ENCODE measurements at places on chromosomes 5 and 9. TPM values are rescaled to one million over a fixed set of nuclear protein-coding genes. Genes with fewer than 3 reads are reported as not detected.
A peak's percentile ranks its signal among the peaks of the same experiment; 100 is the strongest.

DNA sequence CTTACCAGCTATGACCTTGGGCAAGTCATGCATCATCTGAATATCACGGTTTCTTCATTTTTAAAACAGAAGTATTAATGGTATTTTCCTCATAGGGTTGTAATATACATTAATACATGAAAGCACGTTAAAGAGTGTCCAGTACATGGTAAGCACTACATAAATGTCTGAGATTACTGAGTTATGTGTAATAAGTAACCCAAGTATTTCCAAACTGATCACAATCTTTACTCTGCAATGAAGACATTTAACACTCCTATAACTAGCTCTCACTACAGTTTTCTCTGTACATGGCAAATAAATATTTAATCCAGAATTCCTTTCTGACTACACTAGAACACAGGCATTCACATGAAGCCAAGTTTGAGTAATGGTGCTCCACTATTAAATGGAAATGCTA is 4.0 kb downstream of the GLDC start:
- no peak for DNase-seq
- peaks cover 11% of the 10 kb centered on the region for H3K4me1 ChIP-seq
- no peak overlapping the region for H3K4me3 ChIP-seq
- H3K27ac ChIP-seq, result no peak overlapping the region
- H3K36me3 ChIP-seq, result no peaks in the 10 kb centered on the region
- peaks cover 15% of the 10 kb centered on the region for H3K27me3 ChIP-seq

DNA sequence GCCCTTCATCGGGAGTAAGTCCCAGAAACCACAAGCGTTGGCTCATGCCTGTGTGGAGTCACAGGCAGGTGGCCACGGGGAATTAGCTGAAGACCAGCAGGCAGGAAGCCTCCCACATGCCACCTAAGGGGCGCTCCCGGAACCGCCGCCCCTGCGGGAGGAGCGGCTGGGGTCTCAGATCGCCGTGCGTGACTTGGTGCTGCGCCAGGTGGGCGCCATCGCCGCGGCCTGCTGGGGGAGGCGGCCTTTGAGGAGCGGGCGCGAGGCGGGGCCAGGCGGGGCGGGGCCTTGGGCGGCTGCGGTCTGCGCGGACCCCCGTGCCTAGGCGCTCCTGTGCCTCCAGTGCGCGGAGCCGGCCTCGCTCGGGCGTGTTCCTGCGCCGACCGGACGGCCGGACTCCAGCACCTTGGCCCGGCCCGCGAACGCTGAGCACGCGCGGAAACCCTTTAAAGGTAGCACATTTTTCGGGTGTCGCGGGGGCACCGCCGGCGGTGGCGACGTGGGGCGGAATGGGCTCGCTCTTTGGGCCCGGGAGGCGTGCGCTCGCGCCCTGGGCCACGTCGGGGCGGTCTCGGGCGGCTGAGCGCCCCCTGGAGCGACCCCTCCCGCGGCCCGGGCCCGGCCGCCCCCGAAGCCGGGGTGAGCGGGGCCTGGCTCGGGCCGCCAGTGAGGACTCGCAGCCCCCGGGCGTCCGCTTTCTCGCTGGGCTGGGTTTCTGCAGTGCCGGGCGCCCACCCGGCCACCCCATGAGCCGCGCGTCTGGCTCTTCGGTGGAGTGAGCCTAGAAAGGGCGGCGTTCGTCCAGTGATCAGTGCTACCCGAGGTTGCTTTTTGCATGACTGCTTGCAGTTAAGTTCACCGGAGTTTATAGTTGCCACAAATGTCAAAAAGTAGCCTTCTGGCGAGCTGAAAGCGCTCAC is 24.5 kb downstream of the LECT2 start:
- H3K36me3 ChIP-seq, result no peaks in the 10 kb centered on the region
- peaks cover 43% of the 10 kb centered on the region for H3K27me3 ChIP-seq

- no peak overlapping the region for H3K27ac ChIP-seq
- no peaks in the 10 kb centered on the region for H3K27me3 ChIP-seq
Measured at GRCh38 chr9:72038890-72039410, 21.5 kb downstream of the C9orf57 start.

- H3K4me3 ChIP-seq, result no peak overlapping the region
- H3K27me3 ChIP-seq, result no peaks in the 10 kb centered on the region
- H3K36me3 ChIP-seq, result no peaks in the 10 kb centered on the region
- no peak overlapping the region for H3K27ac ChIP-seq
- H3K4me1 ChIP-seq, result peaks cover 6% of the 10 kb centered on the region
Measured at GRCh38 chr5:74326571-74327338, 313.8 kb downstream of the ENC1 start.

- peaks cover 6% of the 10 kb centered on the region for H3K4me1 ChIP-seq
- DNase-seq, result peak; percentile 10
- H3K27me3 ChIP-seq, result no peaks in the 10 kb centered on the region
- H3K4me3 ChIP-seq, result no peak overlapping the region
- H3K36me3 ChIP-seq, result no peaks in the 10 kb centered on the region
Measured at GRCh38 chr9:110842169-110842568, 173.6 kb downstream of the MUSK start.

- H3K4me3 ChIP-seq, result no peak overlapping the region
- no peaks in the 10 kb centered on the region for H3K4me1 ChIP-seq
- H3K36me3 ChIP-seq, result no peaks in the 10 kb centered on the region
- no peaks in the 10 kb centered on the region for H3K27me3 ChIP-seq
Measured at GRCh38 chr9:135840539-135840938, 66.8 kb downstream of the CAMSAP1 start.

- H3K4me3 ChIP-seq, result no peak overlapping the region
- H3K27me3 ChIP-seq, result peaks cover 24% of the 10 kb centered on the region
- H3K27ac ChIP-seq, result no peak overlapping the region
- H3K36me3 ChIP-seq, result no peaks in the 10 kb centered on the region
- no peaks in the 10 kb centered on the region for H3K4me1 ChIP-seq
Measured at GRCh38 chr9:130946766-130947617, 7.9 kb upstream of the FIBCD1 start.

- peaks cover 66% of the 10 kb centered on the region for H3K4me1 ChIP-seq
Measured at GRCh38 chr5:136057401-136058038, 28.7 kb downstream of the TGFBI start.

DNA sequence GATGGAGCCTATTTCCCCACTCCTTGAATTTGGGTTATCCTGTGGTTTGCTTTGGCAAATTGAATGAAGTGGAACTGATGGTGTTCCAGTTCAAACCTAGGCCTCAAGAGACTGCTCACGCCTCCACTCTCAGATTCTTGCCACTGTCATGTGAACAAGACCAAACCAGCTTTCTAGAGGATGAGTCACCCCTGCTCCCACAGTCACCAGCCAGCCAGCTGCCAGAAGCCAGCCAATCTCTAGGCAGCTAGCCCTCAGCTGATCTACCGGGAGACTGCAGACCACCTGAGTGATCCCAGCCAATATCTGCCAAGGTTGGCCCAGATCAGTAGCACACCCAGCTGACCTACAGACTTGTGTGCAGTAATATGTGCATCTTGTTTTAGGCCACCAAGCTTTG is 300.6 kb downstream of the TMEM38B start:
- H3K27me3 ChIP-seq, result no peaks in the 10 kb centered on the region
- H3K36me3 ChIP-seq, result no peaks in the 10 kb centered on the region
- no peaks in the 10 kb centered on the region for H3K4me1 ChIP-seq
- no peak overlapping the region for H3K27ac ChIP-seq
- DNase-seq, result no peak

- H3K36me3 ChIP-seq, result peaks cover 3% of the 10 kb centered on the region
- no peak overlapping the region for H3K27ac ChIP-seq
- no peak for DNase-seq
- no peaks in the 10 kb centered on the region for H3K27me3 ChIP-seq
Measured at GRCh38 chr5:10372726-10373709, 19.5 kb downstream of the MARCHF6 start.

- no peaks in the 10 kb centered on the region for H3K36me3 ChIP-seq
- no peaks in the 10 kb centered on the region for H3K27me3 ChIP-seq
- no peaks in the 10 kb centered on the region for H3K4me1 ChIP-seq
Measured at GRCh38 chr9:7042124-7042523, 284.4 kb downstream of the KDM4C start.

GRCh38 chr5:123181394-123181801 is 92.4 kb downstream of the PRDM6 start:
- peaks cover 2% of the 10 kb centered on the region for H3K36me3 ChIP-seq
- DNase-seq, result no peak
- no peaks in the 10 kb centered on the region for H3K27me3 ChIP-seq
- no peak overlapping the region for H3K27ac ChIP-seq
- H3K4me3 ChIP-seq, result no peak overlapping the region
- H3K4me1 ChIP-seq, result no peaks in the 10 kb centered on the region

DNA sequence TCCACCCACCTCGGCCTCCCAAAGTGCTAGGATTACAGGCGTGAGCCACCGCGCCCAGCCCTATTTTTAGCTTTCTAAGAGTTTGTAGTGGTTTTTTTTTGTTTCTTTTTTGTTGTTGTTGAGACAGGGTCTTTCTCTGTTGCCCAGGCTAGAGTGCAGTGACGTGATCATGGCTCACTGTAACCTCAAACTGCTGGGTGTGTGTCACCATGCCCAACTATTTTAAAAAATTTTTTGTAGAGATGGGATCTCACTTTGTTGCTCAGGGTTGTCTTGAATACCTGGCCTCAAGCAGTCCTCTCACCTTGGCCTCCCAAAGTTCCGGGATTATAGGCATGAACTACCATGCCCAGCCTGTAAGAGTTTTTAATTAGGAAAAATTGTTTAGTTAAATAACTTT is 145.3 kb upstream of the SH3GL2 start:
- H3K27me3 ChIP-seq, result no peaks in the 10 kb centered on the region
- no peak overlapping the region for H3K27ac ChIP-seq
- DNase-seq, result no peak

DNA sequence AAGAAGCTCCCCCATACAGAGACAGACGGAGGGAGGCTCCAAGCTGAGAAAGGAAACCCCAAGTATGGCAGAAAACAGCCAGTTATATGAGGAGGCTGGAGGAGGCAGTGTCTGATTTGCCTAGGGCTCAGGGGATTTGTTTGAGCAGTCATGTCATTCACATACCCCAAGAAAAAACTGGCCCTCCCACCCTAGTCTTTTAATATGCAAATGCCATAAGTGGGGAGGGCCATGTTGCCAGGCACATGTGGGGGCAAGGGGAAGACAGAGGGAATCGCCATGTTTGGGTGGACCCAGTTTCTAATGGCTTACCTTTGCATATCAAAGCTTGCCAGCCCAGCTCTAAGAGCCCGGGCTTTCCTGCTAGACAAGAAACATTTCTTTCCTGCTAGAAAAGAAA is 1163.8 kb downstream of the TAF11L14 start:
- no peaks in the 10 kb centered on the region for H3K4me1 ChIP-seq
- H3K4me3 ChIP-seq, result no peak overlapping the region
- H3K27me3 ChIP-seq, result no peaks in the 10 kb centered on the region
- DNase-seq, result no peak
- H3K27ac ChIP-seq, result no peak overlapping the region

GRCh38 chr5:124902097-124902821 is 155.8 kb upstream of the ZNF608 start:
- peaks cover 14% of the 10 kb centered on the region for H3K4me1 ChIP-seq
- H3K36me3 ChIP-seq, result no peaks in the 10 kb centered on the region
- DNase-seq, result no peak
- peak overlapping the region; percentile 17 for H3K27ac ChIP-seq
- H3K27me3 ChIP-seq, result no peaks in the 10 kb centered on the region

DNA sequence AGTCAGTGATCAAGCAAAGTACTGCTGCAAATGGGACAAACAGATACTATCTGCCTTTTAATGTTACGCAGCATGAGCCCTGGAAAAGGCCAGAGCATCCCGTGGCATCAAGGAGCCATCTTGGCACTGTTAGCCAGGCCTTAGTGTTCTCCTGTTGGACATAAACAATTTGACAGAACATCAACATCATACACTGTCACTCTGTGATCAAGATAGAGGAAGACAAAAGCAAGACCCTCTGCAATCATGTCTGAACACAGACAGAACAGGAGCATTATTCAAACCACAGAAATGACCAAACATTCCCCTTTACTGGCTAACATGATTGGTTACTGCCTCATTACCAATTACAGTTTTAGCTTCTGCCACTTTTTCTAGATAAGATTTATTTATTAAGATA is 21.2 kb upstream of the ROPN1L start:
- no peak for DNase-seq
- H3K4me3 ChIP-seq, result no peak overlapping the region
- peaks cover 49% of the 10 kb centered on the region for H3K36me3 ChIP-seq
- H3K4me1 ChIP-seq, result peaks cover 11% of the 10 kb centered on the region

- no peak overlapping the region for H3K4me3 ChIP-seq
- H3K27ac ChIP-seq, result no peak overlapping the region
Measured at GRCh38 chr5:140207250-140207964, 32.4 kb downstream of the CYSTM1 start.

DNA sequence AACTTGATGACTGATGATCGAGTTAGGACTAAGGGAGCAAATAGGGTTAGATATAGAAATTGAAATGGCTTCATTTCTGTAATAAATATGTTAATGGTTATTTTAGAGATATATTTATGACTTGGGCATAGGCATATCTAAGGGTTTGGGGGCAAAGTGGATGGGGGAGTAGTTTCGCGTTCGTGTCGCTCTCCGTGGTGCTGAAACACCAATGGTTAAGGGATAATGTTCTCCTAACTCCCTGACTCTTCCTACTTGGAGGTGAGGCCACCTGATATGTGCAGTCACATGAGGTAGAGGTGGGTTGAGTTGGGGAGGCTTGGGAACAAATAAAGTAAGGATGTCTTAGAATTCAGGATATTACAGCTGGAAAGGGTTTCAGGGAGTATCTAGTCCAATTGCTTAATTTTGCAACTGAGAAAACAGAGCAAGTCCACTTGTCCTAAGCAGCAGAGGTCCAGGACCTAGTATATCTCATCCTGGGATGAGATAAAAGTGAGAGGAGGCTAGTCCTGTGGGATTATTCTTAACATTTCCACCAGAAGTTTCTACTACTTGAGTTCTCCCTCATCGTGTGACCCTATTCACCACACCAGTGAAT is 44.0 kb upstream of the MAP1B start:
- no peaks in the 10 kb centered on the region for H3K4me1 ChIP-seq
- no peaks in the 10 kb centered on the region for H3K27me3 ChIP-seq
- peak; percentile 40 for DNase-seq

GRCh38 chr9:128702949-128703615 is 779 bp downstream of the PKN3 start:
- peak overlapping the region; percentile 69 for H3K27ac ChIP-seq
- no peaks in the 10 kb centered on the region for H3K36me3 ChIP-seq
- H3K4me3 ChIP-seq, result peak overlapping the region; percentile 69
- no peaks in the 10 kb centered on the region for H3K27me3 ChIP-seq
- no peaks in the 10 kb centered on the region for H3K4me1 ChIP-seq

The BTNL9 gene
- total RNA-seq, result 73.1 TPM

The SLC4A9 gene
- 0.18 TPM for total RNA-seq

The PCDHGB1 gene
- 2.4 TPM for total RNA-seq

The IFNA13 gene
- not detected for total RNA-seq
